Stimulated activated CD4-positive, alpha-beta T cell treated with anti-CD3 and anti-CD28 coated beads, TNF-alpha, amount 100 ng/mL, for 1 hour (primary cell): ENCODE measurements at places on chromosomes 7 and 10.

DNA sequence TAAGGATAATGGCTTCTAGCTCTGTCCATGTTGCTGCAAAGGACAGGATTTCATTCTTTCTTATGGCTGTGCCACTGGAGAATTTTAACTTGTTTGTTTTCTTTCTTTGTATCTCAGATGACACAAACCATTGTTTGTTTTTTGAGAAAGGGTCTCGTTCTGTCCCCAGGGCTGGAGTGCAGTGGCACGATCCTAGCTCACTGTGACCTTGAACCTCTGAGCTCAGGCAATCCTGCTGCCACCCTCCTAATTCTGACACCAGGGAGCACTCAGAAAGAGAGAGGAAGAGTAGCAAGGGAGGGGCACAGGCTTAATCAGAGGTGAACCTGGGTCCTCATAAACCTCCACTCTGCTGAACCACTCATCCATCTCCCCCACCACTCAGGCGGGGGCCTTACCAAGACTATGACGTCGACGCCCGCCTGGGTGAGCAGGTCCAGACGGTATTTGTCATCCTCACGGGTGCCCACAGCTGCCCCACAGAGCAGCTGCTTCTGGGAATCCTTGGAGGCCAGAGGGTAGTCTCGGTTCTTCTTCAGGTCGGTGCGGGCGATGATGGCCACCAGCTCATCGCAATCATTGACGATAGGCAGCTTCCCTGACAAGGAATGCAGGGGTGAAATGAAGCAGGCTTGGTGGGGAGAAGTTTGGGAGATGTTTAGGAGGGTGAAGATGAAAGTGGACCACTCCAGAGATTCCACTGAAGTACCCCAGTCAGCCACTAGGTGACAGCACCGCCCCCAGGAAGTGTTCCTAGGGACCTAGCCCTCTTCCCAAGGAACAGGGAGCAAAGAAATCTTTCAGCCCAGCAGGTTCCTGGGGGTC is 11.6 kb downstream of the IMPDH1 start:
- no peak for DNase-seq

GRCh38 chr10:17883621-17884020 is 68.1 kb upstream of the SLC39A12 start:
- no peak for DNase-seq

GRCh38 chr7:113144817-113145216 is 26.5 kb upstream of the SMIM30 start:
- DNase-seq = no peak

GRCh38 chr10:78571891-78572290 is 496.9 kb upstream of the ZMIZ1 start:
- no peak for DNase-seq

- no peak for DNase-seq
These were observed 43.4 kb downstream of the ZNF117 start for GRCh38 chr7:64947252-64948000.

GRCh38 chr10:80599424-80599847 is 61.7 kb downstream of the SH2D4B start:
- no peak for DNase-seq

DNA sequence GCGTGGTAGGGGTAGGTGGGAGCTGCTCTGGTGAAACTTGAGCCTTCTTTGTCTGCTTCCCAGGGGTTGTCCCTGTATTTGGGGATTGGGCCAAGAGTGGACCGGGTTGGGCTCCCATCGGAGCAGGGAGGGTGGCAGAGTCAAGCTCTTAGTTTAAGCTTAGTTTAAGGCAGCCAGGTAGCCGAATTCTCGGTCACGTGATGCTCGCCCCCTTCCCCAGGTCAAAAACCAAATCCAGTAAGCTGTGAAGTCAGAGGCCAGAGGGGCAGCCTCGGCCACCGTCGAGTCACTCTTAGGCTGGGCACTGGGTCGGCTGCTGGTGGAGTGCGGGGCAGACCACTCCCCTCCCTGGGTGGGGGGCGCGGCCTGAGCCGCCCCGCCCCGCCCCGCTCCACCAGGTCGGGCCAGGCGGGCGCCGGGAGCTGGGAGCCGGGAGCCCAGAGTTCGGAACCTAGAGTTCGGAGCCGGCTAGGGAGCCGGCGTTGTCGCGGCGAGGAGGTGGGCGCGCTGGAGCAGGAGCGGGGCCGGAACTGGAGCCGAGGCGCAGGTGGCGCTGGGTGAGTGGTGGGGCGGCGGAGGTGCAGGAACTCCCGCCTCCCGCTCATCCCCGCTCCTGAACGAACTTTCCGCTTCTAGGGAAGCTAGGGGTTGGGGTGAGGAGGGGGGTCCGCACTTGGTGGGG is 2.8 kb upstream of the LZTS2 start:
- DNase-seq = peak; percentile 26

DNA sequence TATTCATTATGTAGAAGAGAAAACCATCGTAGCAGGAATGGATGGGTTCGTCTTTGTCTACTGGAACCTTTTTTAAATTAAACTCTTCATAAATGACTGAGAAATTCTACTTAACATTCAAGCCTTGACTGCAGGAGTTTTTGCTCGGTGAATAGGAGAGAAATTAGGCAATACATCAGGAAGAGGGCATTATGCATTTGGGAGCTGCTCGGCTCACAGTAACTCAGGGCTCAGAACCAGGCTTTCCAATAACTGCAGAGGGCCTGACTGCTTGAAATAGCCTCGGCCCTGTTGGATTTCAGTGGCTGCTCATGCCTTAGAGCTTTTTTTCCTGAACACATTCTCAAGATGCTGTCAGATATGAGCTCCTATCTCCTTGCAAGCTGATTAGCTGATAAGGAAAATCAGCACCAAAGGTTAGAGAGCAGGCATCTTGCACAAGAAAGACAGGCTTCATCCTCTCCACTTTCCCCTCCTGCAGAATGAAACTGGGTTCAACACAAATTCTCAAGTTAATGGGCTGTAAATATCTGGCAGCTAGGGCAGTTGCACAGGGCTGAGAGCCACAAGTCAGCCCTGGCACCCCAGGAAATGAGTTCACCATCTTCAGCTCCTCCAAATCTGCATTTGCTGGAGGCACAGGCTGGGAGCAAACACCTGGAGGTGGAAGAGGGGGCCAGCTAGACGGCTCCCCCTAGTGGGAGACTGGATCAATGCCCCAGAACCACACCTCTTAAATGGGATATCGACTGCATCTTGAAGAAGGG is 24.3 kb downstream of the TECTB start:
- no peak for DNase-seq

DNA sequence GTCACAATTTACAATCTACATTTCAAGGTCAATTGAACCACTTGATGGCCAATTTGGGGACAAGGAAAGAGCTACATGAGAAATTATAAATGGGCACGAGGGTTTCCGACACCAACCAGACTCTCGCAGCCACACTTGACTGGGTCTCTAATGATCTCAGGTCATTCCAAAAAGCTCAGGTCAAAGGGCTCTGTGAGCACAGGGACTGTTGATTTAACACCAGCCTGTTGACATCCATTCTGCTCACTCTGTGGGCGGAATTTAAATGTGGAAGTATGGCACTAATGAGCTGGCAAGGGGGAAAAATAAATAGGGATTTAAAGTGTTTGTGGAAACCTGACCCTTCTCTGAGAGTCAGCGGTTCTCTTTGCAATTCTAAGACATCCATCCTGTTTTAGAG is 810.7 kb upstream of the AUTS2 start:
- no peak for DNase-seq

DNA sequence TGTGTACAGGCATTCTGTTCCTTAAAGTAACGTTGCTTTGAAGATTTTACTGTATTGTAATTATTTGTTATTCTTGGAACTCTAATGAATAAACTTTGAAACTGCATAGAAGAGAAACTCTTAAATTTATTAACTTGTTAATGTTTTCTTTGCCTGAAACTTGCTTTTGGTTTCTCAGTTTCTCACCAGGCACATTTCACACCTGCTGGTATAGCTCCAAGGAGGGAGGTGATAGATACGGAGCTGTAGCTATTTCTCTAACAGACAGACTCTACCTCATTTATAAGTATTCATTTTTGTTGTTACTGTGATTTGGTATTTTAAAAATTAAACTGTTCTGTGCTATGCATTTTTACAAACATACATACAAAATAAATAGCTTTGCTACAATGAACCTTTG is 32.7 kb downstream of the R3HCC1L start:
- no peak for DNase-seq

DNA sequence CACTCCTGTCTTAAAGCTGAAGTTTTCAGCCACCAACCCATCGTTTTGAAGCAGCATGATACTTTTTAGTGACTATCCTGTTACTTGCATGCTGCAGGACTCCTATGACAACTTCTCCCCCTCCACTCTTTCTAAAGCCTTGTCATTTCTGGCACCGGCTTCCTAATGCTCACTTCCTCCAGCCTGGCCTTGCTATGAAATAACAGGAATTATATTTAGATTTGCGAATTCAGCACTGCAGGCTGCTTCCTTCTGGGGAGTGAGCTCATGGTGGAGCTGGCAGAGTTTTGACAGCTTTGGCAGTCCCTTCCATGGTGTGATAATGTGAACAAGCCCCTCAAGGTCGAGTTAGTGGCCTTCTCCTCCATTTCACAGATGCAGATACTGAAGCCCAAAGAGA is 13.4 kb downstream of the BLNK start:
- no peak for DNase-seq

- no peak for DNase-seq
These were observed 57.6 kb downstream of the HSPA12A start for GRCh38 chr10:116684781-116685180.

DNA sequence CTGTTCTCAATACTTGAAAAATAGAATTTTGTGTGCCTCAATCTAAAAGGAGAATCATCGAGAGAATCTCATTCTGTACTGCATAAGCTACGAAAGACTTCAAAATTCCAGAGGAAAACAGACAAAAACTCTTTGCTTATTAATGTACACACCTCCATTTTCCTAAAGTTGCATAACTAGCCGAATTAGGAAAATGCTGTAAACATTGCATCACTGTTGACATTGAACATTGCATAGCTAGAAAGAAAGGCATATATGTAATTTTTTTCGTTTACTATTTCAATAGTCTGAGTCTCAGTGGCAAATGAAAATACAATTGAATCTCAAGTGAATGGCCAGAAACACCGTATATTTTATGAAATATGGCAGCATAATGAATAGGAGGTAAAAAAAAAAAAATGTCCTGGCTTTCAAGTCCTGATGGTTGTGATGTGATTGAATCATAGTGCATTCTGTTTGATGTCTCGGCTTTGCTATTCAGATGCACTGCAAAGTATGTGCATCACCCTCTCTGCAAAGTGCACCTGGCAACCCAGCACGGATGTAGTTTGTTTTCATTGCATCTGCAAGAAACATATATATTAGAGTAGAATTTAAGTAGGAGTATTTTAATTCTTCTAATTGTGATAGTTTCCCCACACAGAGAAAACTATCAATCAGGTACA is 196.7 kb downstream of the VTI1A start:
- DNase-seq = no peak

DNA sequence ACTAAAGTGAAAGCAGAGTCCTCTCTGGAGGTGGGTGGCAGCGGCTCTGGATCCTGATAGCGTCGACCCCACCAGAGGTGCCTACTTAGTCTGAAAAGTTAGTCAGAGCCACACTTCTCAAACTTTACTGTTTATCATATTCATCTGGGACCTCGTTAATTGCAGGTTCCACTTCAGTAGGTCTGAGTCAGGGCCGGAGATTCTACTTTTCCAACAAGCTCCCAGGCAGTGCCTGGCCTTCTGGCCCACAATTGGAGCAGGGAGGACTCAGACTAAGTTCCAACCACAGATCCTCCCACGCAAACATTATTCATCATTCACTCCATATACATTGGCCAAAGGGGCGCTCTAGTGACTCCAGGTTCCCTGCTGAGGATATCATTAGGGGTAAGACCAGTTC is 78.1 kb downstream of the VSTM4 start:
- no peak for DNase-seq
